ENCODE measurements at places on chromosomes 7 and 10.
A peak's percentile ranks its signal among the peaks of the same experiment; 100 is the strongest.

- no peaks in the 10 kb centered on the region for H3K27me3 ChIP-seq
- no peak overlapping the region for H3K4me3 ChIP-seq
Observed at GRCh38 chr7:156438011-156438410, 202.6 kb upstream of the RNF32 start.

GRCh38 chr7:1103009-1103788 is 15.3 kb downstream of the GPER1 start:
- H3K4me3 ChIP-seq = no peak overlapping the region
- H3K27me3 ChIP-seq = no peaks in the 10 kb centered on the region
- no peak for DNase-seq
- H3K36me3 ChIP-seq = no peaks in the 10 kb centered on the region
- no peak overlapping the region for H3K27ac ChIP-seq

GRCh38 chr10:4459531-4459930 is 366.5 kb upstream of the AKR1E2 start:
- H3K4me1 ChIP-seq = no peaks in the 10 kb centered on the region
- no peak for DNase-seq
- no peaks in the 10 kb centered on the region for H3K36me3 ChIP-seq
- H3K27ac ChIP-seq = no peak overlapping the region

DNA sequence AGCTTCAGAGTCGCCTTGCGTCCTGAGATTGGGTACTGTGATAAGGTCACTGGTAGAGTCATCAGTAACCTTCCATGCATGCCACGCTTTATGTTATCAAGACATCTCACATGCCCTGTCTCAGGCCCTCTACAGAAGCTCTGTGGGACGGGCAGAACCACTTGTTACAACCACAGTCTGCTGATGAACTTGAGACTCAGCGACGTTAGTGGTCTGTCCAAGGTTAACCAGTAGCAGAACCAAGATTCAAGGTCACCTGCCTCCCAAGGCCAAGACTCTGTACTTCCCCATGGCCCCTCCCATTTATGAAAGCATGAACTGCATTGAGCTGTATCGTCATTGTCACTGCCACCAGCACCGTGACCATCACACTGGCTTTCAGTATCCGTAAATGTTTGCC is 15.0 kb downstream of the IQCE start:
- DNase-seq = no peak
- peaks cover 9% of the 10 kb centered on the region for H3K4me1 ChIP-seq
- H3K36me3 ChIP-seq = peaks cover 8% of the 10 kb centered on the region

- H3K4me3 ChIP-seq = no peak overlapping the region
- no peaks in the 10 kb centered on the region for H3K4me1 ChIP-seq
- no peak overlapping the region for H3K27ac ChIP-seq
- peaks cover 16% of the 10 kb centered on the region for H3K27me3 ChIP-seq
- DNase-seq = peak; percentile 33
Observed at GRCh38 chr10:49369216-49370162, 26.4 kb downstream of the DRGX start.

GRCh38 chr7:19368491-19368925 is 223.3 kb upstream of the FERD3L start:
- no peak overlapping the region for H3K4me3 ChIP-seq
- H3K27me3 ChIP-seq = no peaks in the 10 kb centered on the region
- DNase-seq = no peak
- no peak overlapping the region for H3K27ac ChIP-seq
- peaks cover 12% of the 10 kb centered on the region for H3K4me1 ChIP-seq
